ENCODE measurements at places on chromosomes 5 and 9.

GRCh38 chr9:127095411-127095810 lies 27.0 kb downstream of the ANGPTL2 start:
- DNase-seq, result no peak

GRCh38 chr5:96817506-96817905 lies 9.8 kb upstream of the ERAP1 start:
- DNase-seq, result no peak

DNA sequence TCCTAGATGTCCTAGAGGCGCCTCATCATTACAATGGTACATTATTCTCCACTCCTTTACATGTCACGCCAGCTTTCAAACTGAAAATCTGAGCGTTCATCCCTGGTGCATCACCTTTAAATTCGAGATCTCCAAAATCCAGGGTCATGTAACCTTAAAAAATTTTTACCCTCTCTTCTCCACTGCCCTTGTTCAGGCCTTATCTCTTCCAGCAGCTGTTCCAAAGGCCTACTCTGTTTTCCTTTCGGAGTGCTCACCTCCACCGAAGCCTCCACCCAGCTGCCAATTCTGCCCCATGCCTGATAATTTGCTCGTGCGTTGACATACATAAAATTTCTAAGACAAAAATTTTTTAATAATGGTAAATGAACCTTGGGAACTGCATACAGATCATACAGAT lies 950 bp upstream of the MSH3 start:
- no peak for DNase-seq

DNA sequence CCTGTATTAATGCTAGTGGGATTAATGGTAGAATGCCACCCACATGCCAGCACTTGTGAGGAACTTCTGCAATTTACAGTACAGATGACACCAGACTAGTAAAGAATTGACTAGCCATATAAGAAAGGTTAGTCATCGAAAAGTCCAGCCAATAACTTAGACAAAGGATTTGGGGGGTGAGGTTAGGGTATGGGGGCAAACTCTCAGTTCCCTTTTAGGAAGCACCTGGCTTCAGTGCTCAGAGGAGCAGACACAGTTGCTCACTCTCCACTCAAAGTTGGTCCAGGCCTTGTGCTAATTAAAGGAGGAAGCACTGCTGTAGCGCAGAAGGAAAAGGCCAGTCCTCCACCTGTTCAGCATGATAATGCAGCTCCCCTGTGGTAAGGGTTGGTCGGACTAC lies 25.2 kb downstream of the TGFBR1 start:
- no peak for DNase-seq

DNA sequence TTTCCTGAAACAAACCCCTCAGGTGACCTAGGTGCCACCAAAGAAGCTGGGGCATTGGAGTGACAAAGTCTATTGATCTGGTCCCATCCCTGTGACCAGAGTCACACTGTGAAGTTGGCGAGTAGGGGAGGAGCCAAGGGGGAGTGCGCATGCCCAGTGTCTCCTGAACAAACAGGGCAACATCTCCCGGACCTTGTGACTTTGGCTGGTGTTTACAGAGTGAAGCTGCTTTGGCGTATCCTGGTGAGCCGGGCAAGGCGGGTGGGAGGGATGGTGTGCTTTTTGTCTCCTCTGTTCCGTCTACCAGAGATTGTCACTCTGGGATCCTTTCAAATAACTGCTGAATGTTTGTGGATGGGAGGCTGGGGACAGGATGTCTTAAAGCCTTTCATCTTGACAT lies 204.5 kb downstream of the HSPA4 start:
- DNase-seq, result no peak

- no peak for DNase-seq
These were observed 1.4 kb upstream of the CEL start for GRCh38 chr9:133060417-133060841.

GRCh38 chr5:68392617-68393016 lies 177.1 kb downstream of the PIK3R1 start:
- DNase-seq, result no peak

- no peak for DNase-seq
These were observed 250.4 kb upstream of the CHD1 start for GRCh38 chr5:99179206-99179605.

- DNase-seq, result no peak
These were observed 376.0 kb upstream of the PAPPA start for GRCh38 chr9:115777610-115778009.

DNA sequence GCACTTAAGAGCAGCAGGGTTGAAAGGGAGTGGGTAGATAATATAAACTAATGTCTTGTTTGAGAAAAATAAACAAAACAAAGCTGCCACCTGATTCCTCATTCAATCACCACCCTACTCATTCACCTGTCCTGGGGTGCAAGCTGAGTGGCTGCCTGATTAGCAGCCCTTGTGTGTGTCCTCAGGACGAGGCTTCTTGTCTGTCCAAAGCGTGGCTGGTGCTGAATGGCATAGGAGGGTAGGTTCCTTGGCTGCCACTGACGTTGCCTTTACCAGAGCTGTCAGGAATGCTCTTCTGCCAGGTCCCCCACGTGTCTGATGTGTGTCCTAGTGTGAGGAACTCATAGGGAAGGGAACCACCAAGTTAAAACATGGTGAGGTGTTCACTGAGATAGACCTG lies 146.6 kb upstream of the SLC24A2 start:
- DNase-seq, result no peak

DNA sequence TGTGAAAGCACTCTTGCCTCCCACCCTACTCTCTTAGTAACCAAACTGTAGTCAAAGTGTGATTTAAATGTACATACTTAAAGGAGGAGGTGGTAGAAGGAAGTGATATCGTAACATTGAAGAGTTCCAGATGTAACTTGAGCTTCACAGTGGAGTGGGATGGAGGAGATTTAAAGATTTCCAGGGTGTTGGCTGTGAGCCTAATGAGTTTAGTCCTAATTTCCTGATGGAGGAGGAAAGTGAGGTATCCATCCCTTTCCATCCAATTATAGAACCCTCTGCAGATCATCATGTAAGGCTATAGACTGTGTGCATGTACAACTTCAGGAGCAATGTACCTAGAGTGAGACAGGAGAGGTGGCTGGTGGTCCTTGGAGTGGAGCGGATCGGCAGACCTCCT lies 1163.9 kb upstream of the SEMA6A start:
- DNase-seq, result no peak

GRCh38 chr9:107273634-107274033 lies 9.4 kb upstream of the RAD23B start:
- no peak for DNase-seq

DNA sequence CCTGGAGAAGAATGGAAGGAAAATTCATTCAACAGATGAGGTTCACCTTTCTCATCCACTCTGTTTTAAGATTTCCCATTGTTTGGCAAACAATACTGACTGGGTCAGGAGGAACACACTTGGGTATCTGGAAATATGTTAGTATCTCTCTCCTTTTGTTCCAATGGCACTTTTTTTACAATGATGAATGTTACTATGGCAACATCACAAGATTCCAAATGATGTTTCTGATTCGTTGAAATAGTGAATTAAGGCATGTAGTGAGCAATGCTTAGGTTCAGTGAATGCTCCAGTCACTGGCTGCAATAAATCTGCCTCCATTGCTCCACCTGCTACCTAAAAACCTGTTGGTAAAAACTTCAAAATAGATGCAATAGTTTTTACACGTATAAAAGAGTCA lies 392.8 kb downstream of the DNAH5 start:
- no peak for DNase-seq

GRCh38 chr9:127390248-127390545 lies 6.8 kb upstream of the SLC2A8 start:
- no peak for DNase-seq

DNA sequence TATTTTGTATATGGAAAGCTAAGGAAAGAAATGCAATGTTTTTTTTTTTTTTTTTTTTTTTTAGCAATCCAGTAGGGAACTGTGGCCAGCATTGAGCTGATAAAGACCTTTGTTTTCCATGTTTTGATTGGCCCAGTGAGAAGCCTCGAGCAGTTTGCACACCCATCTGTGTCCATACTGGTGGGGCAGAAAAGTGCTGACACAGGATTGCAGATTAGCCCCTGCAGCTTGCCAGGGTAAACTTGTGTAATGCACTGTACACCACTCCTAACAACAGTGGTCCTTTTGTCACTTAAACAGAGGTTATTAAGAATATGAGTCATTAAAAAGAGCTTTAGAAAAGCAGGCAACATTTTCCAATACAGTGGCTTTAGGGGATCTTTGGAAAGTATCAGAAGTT lies 132.8 kb upstream of the CDKN2B start:
- DNase-seq, result no peak

GRCh38 chr9:130299785-130300615 lies 34.4 kb downstream of the HMCN2 start:
- no peak for DNase-seq

Measured in ecto neural progenitor cell (in vitro differentiated cells).